ENCODE measurements at places on chromosomes 4 and X.

- DNase-seq, result peak; percentile 16
These were observed 135.7 kb downstream of the QDPR start for GRCh38 chr4:17376205-17376604.

DNA sequence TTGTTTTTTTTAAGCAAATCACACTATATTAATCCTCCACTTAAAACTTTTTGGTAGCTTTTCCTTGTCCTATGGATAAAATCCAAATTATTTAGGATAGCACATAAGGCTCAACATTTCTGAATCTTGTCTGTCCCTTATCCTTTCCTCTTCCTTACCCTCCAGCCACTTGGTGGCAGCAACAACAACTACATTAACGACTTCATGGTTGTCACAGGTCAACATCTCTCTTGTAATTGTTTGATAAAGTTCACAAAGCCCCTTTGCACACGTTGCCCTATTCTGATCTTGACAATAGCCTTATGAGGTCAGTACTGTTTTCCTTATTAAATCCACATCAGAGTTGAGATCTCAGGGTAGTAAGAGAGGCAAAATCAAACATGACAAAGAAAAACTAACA lies 269.0 kb upstream of the PABPC4L start:
- no peak for DNase-seq

- peak; percentile 37 for DNase-seq
These were observed 53.9 kb downstream of the FAT4 start for GRCh38 chr4:125368671-125369081.

GRCh38 chr4:186810613-186811150 lies 87.0 kb upstream of the FAT1 start:
- no peak for DNase-seq

DNA sequence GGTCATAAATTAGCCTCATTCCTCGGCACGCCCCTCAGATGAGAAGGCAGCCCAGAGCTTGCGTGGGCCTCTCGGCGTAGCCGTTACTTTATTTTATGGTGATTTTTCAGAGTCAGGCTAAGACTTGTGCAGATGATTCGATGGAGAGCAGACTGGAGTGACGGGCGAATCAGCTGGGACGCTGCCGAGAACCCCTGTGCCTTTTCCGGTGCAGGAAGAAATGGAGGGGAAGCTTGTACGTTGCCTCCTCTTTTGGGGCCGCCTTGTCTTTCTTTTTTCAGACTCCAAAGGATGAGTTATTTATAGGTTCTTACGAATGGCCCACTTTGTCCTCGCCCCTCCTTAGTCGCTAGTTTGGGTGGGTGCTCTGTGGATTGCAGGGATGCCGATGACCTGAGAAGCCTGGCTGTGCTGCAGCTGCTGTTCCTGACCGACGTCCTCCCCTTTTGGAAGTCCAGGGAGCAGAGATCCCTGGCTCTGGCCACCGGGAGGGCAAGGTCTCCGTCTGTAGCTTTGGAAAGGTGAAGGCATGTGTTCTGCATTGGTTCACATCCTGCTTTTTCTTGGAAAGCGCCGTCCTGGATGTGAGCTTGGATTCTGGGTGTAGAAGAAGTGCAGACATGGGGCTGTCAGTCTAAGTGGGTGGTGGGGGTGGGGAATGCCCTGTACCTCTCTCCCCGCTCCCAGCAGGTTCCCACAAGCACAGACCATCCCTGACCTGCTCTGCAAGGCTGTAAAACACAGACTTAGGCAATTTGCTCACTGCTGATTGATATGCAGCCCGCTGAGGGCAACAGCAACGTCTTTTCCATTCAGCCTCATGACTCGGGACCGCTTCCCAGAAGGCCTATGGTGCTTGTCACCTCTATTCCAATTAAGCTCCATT lies 9.3 kb downstream of the SORCS2 start:
- no peak for DNase-seq

- no peak for DNase-seq
These were observed 892.3 kb upstream of the NDST4 start for GRCh38 chr4:116005806-116006088.

- DNase-seq, result no peak
These were observed 103.5 kb downstream of the RPA4 start for GRCh38 chrX:96987228-96987627.

DNA sequence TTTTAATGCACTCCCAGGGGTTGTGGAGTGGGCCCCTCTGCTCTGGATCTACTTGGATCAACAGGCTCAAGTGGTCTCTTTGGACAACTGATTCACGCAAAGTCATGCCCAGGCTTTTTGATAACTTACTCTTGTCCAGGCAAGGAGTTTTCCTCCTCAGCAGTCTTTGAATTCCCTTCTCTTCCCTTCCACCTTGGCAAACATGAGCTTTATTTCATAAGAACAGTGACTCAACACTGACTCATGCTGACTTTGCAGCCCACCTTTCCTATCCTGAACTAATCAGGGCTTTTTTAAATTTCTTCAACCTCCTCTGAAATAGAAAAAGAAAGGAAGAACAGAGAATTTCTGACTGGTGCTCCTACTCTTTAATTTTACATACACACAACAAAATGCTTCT lies 132.1 kb upstream of the LDB2 start:
- DNase-seq, result peak; percentile 65

- DNase-seq, result no peak
These were observed 338.8 kb downstream of the UNC5C start for GRCh38 chr4:95209927-95210326.

GRCh38 chr4:154485127-154485773 lies 6.3 kb downstream of the DCHS2 start:
- no peak for DNase-seq
